SK-MEL-5 (cell line): ENCODE measurements at places on chromosomes 4 and X.

DNA sequence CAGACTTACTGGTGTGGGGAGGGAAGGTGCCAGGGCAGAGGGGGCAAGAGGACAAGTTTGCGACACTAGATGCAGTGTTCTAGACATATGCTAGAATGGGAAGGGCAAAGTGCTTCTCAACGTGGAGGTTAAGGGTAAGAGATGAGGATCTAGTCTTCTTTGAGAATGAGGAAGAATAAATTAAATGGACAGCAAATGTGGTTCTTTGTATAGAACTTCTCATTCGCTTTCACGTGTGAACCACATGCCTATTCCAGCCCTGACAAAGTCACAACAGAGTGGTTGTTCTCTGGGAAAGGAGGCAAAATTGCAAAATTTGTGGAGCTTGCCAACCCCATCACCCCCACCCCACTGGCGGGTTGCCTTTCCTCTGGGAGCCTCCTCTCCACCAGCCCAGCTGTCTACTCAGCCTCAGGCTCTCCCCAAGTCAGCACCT lies 1.5 kb upstream of the ANXA5 start:
- peak; percentile 97 for DNase-seq

GRCh38 chrX:64580605-64581004 lies 185.4 kb upstream of the MTMR8 start:
- DNase-seq = no peak

GRCh38 chrX:118459494-118459893 lies 36.1 kb upstream of the DOCK11 start:
- DNase-seq = peak; percentile 55

GRCh38 chr4:29047341-29048041 lies 1672.7 kb upstream of the PCDH7 start:
- no peak for DNase-seq

- DNase-seq = peak; percentile 69
Observed at GRCh38 chr4:69060651-69061308, 35.5 kb upstream of the UGT2B7 start.

DNA sequence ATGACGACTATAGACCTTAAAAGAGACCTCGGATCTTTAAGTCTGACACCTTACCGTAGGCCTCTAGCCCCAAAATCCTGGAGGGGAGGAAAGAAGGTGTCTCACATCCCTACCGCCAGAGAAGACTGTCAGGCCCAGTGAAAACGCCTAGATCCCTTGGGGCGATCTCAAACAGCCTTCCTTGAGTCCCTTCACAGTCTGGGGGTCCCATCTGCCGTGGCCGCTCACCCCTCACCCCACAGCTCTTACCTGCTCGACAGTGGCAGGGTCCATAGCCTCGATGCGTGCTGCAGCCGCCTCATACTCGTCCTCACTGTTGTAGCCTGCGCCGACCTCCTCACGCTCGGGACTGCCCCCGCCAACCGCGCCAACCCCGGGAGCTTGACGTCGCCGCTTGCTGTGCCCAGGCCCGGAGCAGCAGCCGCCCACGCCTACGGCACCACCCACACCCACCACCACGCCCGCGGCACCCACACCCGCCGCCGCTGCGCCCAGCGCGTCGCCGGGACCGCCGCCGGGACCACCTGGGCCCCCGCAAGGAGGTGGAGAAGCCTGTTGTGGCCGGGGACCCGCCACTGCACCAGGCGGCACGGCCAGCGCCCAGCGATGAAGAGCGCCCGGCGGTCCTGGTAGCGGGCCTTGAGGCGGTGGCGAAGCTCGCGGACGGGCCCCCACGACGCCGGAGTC lies 536 bp downstream of the OTUD5 start:
- no peak for DNase-seq

GRCh38 chr4:47451657-47452056 lies 11.8 kb downstream of the COMMD8 start:
- peak; percentile 33 for DNase-seq

- no peak for DNase-seq
Observed at GRCh38 chrX:53256446-53257041, 24.8 kb downstream of the IQSEC2 start.

DNA sequence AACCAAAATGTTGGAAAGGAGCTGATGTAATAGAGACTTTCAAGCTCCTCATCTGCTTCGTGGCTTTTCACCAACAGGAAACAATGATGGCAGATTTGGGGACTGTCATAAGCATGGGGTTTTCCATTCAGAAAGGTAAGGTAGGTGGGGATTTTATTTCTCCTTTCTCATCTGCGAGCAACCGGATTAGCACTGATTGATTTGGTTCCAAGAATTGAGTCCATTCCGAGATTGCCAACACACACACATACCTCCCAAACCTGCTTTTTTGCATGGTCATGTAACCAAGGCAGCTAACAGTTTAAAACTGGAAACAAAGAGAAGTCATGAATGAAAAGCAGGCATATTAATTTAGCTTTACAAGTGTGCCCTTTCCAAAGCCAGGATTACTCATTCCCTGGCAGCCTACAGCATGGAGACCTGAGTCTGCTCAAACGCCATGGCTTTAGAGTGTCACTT lies 63.0 kb upstream of the LNX1 start:
- DNase-seq = no peak

- no peak for DNase-seq
Observed at GRCh38 chr4:41013746-41014145, 200.6 kb downstream of the APBB2 start.

DNA sequence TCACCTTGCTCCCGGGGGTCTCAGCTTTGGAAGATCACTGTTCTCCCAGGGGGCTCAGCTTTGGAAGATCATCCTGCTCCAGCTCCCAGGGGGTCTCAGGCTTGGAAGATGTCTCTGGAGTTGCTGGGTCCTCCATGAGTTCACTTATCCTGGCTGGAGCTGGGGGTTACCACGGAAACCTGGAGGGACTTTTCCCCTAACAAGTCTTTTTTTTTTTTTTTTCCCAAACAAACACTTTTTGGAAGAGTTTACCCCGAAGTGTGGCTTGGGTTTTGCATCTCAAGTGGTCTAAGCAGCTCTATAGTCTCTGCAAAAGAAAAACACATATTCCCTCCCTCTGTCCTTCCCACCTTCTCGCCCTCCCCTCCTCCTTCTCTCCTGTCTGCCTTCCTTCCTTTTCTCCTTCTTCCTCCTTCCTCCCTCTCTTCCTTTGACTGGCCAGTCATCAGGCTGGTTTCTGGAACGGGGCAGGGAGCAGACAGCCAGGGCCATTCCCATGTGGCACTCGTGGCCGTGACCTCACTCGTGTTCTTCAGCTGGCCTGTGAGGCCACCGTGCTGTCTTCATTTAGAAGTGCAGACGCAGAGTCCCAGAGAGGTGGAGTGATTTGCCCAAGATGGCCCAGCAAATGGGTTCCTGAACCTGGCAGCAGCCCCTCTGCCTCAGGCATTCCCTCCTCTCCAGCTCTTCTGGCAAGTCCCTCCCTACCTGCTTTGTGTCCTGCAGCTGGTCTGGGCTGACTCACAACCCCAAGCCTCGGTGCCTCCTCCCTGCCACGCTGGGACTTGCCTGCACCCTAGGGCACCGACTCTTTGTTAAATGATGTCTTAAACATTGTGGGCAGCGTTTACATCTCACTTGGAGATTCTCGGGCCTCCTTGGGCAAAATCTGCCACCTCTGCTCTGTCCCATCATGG lies 25.9 kb upstream of the HMX1 start:
- DNase-seq = no peak

GRCh38 chrX:3268829-3269228 lies 77.6 kb downstream of the MXRA5 start:
- no peak for DNase-seq

DNA sequence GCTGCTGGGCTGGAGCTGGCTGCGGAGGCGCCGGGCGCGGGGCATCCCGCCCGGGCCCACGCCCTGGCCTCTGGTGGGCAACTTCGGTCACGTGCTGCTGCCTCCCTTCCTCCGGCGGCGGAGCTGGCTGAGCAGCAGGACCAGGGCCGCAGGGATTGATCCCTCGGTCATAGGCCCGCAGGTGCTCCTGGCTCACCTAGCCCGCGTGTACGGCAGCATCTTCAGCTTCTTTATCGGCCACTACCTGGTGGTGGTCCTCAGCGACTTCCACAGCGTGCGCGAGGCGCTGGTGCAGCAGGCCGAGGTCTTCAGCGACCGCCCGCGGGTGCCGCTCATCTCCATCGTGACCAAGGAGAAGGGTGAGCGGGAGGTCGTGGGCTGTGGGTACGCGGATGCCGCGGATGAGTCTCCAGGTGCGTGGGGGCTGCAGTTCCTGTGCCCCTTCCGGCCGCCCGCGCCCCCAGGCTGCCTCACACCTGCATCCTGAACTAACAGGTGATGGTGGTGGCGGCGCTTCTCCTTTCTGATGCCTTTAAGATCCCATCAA lies 499 bp downstream of the CYP2U1 start:
- no peak for DNase-seq

GRCh38 chr4:35993606-35994005 lies 250.7 kb downstream of the ARAP2 start:
- DNase-seq = no peak

DNA sequence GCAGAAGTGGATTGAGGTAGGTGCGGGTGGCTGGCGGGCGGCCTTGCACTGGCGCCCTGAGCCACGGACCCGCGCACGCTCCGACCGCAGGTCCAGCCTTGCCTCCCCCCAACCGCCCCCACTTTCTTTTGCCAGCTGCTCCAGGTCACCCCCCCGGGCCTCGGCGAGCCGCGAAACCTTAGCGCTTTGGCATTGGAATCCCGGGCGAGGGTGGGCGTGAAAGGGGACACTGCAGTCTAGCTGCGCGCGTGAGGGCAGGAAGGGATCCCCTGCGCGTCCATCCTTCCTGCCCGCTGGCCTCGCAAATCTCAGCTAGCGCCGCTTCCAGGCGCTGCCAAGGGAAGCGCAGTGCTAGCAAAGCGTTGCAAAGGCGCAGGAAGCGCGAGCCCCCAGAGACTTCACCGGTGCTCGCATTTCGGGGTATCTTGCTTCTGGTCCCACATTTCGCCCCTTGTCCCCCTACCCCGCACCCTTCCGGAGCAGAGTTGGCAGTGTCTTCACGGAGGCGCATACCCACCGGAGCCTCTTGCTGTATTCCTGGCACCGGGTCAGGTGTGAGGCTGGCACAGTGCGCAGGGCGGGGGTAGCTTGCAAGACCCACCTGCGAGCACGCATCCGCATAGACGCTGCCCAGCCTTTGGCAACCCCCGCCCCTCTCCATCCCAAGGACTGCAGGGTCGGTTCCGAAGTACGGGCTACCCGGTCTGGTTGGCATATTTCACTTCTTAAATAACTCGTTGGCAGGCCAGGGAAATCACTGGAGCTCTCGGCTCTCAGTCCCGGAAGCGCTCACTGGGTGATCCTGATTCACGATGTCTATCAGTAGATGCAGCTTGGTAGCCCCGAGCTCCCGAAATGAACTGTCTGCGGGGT lies 104.4 kb downstream of the UCHL1 start:
- DNase-seq = peak; percentile 42

DNA sequence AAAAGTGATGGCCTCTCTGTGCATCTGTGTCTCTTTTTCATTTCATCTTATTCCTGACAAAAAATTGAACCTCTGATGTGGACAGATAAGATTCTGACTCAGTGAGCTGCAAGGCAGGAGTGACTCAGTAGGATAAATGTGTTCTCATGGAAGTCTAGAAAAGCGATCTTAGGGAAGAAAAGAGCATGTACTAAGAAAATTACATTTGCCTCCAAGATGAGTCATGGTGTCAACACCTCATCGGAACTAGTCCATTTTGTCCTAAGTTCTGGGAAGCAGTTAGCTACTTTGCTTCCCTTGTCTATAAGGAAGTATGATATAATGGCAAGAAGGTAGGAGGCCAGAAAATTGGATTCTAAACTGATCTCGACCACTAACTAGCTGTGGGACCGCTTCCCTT lies 83.5 kb upstream of the AFF2 start:
- no peak for DNase-seq

- no peak for DNase-seq
Observed at GRCh38 chr4:138749303-138749702, 266.3 kb upstream of the NOCT start.

GRCh38 chrX:73214426-73215094 lies at the start of gene NAP1L2:
NAP1L2 (minus strand) TSS chrX:73214851; CDS start chrX:73214492, 359 bp downstream.
- peak; percentile 25 for DNase-seq

- no peak for DNase-seq
Observed at GRCh38 chrX:38750551-38750950, 50.7 kb upstream of the MID1IP1 start.

GRCh38 chr4:68404153-68404552 lies 43.1 kb upstream of the TMPRSS11E start:
- no peak for DNase-seq
